T-helper 2 cell treated with Interferon-gamma antibody and Interleukin-4, amounts not matched to agents 5 μg/mL and 100 μg/mL, for 36 hours (primary cell): ENCODE measurements at places on chromosomes 12 and 14.

GRCh38 chr12:114685869-114686268 is 1.9 kb upstream of the TBX3 start:
- no peak overlapping the region for H3K27ac ChIP-seq
- H3K27me3 ChIP-seq: peaks cover 94% of the 10 kb centered on the region
- no peak for DNase-seq
- no peak overlapping the region for H3K4me3 ChIP-seq
- H3K36me3 ChIP-seq: no peaks in the 10 kb centered on the region
- peaks cover 13% of the 10 kb centered on the region for H3K4me1 ChIP-seq

GRCh38 chr14:30290001-30290400 is 269.0 kb upstream of the G2E3 start:
- H3K27ac ChIP-seq: no peak overlapping the region
- no peaks in the 10 kb centered on the region for H3K27me3 ChIP-seq
- no peaks in the 10 kb centered on the region for H3K4me1 ChIP-seq
- no peaks in the 10 kb centered on the region for H3K36me3 ChIP-seq
- no peak overlapping the region for H3K4me3 ChIP-seq

DNA sequence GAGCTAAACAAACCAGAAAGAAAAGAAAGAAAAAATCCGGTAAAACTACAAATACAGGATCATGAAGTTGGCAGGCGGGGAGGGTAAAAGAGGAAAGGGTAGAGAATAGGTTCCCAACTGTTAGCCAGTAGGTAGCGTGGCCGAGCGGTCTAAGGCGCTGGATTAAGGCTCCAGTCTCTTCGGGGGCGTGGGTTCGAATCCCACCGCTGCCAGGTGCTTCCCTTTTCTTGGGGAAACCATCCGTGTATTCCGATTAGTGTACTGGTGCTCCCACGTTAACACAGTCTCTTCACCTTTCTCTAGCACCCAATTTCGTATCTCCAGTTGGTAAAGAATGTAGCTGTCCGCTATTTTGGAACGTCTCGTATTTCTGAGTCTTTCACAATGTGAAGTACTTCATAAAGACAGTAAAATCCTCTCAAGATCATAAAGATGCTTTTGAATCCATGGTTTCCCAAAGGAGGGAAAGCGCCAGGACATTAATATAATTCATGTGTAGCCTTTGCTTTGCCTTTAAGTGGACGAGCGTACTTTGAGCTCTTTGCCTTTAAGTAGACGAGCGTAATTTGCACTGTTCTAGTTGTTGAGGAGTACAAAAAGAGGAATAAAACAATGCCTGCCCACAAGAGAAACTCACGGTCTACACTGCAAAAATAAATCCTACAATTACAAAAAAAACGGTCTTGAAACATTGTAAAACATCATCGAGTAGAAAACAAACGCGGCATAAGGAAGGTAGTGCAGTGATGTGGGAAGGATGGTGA is 19.0 kb upstream of the RNASE12 start:
- peak; percentile 73 for DNase-seq
- H3K4me1 ChIP-seq: peaks cover 11% of the 10 kb centered on the region
- no peaks in the 10 kb centered on the region for H3K27me3 ChIP-seq
- no peak overlapping the region for H3K27ac ChIP-seq

- no peaks in the 10 kb centered on the region for H3K27me3 ChIP-seq
- H3K4me3 ChIP-seq: no peak overlapping the region
- H3K36me3 ChIP-seq: no peaks in the 10 kb centered on the region
- H3K27ac ChIP-seq: no peak overlapping the region
- no peak for DNase-seq
These were observed 58.0 kb upstream of the LRFN5 start for GRCh38 chr14:41548666-41549065.

GRCh38 chr14:28707814-28708213 is 58.8 kb upstream of the FOXG1 start:
- no peaks in the 10 kb centered on the region for H3K4me1 ChIP-seq
- H3K27ac ChIP-seq: no peak overlapping the region
- H3K36me3 ChIP-seq: no peaks in the 10 kb centered on the region
- H3K4me3 ChIP-seq: no peak overlapping the region
- no peak for DNase-seq

DNA sequence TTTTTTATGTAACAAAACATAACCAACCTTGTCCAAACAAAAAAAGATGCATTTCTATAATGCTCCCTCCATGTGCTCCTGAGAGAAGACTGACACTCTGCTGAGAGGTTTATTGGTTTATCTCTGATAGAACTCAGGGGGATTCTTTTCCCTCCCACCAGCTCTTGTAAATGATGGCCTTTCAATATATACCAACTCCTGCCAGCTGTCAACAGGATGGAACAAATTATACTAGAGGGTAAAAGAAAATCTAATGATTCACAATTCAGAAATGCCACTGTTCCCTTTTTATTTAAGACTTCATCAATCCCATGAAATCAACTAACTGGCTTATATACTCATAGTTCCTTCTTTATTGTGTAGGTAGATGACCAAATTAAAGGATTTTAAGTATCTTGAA is 25.4 kb downstream of the PSMC1 start:
- no peak for DNase-seq
- H3K4me1 ChIP-seq: no peaks in the 10 kb centered on the region
- peaks cover 8% of the 10 kb centered on the region for H3K36me3 ChIP-seq
- H3K27ac ChIP-seq: no peak overlapping the region
- H3K4me3 ChIP-seq: no peak overlapping the region

DNA sequence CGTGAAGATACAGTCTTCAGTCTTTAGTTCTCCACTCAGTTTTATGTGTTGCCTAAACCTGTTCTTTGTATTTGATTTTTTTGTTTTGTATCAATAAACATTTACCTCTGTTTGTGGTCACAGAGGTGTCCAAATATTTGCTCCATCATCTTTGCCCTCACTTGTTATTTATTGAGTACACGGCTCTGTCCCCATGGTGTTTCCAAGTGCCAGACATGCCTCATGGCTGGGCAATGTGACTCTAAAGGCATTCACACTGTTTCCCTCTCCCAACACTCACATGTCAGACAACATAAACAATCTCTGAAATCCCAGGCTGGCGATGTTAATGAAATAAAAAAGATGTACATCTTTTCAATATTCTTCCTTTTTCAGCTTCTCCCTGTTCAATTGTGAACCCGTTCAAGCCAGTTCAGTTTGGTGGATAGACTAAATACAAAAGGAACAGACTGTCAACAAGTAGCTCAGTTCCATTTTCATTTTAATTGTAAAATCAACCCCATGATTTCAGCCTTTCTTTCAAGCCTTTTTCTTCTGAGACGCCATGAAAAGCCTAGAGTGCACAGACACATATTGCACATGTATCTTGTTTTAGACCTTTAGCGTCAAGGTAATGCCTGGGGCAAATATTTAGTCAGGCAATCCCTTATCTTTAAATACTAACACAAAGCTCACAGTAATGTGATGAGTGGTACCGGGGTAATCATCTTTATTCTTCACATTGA is 680.7 kb downstream of the GALC start:
- no peak overlapping the region for H3K27ac ChIP-seq
- H3K36me3 ChIP-seq: no peaks in the 10 kb centered on the region
- H3K4me3 ChIP-seq: no peak overlapping the region
- H3K27me3 ChIP-seq: no peaks in the 10 kb centered on the region
- DNase-seq: no peak

- peak overlapping the region; percentile 45 for H3K27ac ChIP-seq
- DNase-seq: no peak
- H3K4me1 ChIP-seq: peaks cover 17% of the 10 kb centered on the region
- peaks cover 3% of the 10 kb centered on the region for H3K36me3 ChIP-seq
These were observed 43.3 kb upstream of the LRRK2 start for GRCh38 chr12:40181490-40181889.

DNA sequence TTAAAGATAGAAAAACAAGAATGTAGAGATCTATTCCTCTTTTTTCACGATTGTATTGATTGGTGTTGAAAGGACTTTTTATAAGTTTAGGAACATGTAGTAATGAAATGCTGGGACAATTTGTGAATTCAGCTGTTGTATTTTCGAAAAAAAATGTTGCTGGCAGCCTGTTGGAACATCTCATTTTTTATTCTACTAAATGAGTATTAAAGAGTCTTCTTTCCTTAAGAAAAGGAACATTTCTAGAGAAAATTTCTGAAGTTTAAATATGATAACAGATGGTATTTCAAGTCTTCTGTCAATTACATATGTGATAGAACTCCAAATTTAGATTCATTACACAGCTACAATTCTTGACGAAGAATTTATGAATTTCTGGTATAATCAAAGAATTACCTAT is 189.6 kb downstream of the TMEM117 start:
- H3K4me1 ChIP-seq: no peaks in the 10 kb centered on the region
- H3K27ac ChIP-seq: no peak overlapping the region
- H3K27me3 ChIP-seq: peaks cover 2% of the 10 kb centered on the region
- no peaks in the 10 kb centered on the region for H3K36me3 ChIP-seq

GRCh38 chr12:83477696-83478095 is 791.0 kb downstream of the TMTC2 start:
- H3K27ac ChIP-seq: no peak overlapping the region
- DNase-seq: no peak
- no peaks in the 10 kb centered on the region for H3K4me1 ChIP-seq
- no peaks in the 10 kb centered on the region for H3K36me3 ChIP-seq
- no peak overlapping the region for H3K4me3 ChIP-seq

DNA sequence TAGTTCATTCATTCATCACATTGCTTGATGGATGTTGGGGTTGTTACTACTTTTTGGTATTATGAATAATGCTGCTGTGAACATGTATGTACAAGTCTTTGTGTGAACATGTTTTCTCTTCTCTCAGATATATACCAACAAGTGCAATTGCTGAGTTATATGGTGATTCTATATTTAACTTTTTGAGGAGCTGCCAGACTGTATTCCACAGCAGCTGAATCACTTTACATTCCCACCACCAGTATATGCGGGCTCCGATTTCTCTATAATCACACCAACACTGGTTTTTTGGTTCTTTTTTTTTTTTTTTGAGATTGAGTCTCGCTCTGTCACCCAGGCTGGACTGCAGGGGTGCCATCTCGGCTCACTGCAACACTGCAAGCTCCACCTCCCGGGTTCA is 22.2 kb upstream of the PLEKHG6 start:
- no peak overlapping the region for H3K4me3 ChIP-seq
- H3K27ac ChIP-seq: no peak overlapping the region
- no peak for DNase-seq
- no peaks in the 10 kb centered on the region for H3K36me3 ChIP-seq
- H3K27me3 ChIP-seq: peaks cover 4% of the 10 kb centered on the region

- H3K36me3 ChIP-seq: no peaks in the 10 kb centered on the region
- H3K27me3 ChIP-seq: peaks cover 35% of the 10 kb centered on the region
- H3K4me1 ChIP-seq: peaks cover 4% of the 10 kb centered on the region
These were observed 207.3 kb upstream of the OR4E1 start for GRCh38 chr14:21880918-21881317.

- DNase-seq: no peak
- no peak overlapping the region for H3K27ac ChIP-seq
- H3K4me1 ChIP-seq: peaks cover 2% of the 10 kb centered on the region
- H3K4me3 ChIP-seq: no peak overlapping the region
These were observed 8.2 kb upstream of the MMP19 start for GRCh38 chr12:55850893-55851292.

DNA sequence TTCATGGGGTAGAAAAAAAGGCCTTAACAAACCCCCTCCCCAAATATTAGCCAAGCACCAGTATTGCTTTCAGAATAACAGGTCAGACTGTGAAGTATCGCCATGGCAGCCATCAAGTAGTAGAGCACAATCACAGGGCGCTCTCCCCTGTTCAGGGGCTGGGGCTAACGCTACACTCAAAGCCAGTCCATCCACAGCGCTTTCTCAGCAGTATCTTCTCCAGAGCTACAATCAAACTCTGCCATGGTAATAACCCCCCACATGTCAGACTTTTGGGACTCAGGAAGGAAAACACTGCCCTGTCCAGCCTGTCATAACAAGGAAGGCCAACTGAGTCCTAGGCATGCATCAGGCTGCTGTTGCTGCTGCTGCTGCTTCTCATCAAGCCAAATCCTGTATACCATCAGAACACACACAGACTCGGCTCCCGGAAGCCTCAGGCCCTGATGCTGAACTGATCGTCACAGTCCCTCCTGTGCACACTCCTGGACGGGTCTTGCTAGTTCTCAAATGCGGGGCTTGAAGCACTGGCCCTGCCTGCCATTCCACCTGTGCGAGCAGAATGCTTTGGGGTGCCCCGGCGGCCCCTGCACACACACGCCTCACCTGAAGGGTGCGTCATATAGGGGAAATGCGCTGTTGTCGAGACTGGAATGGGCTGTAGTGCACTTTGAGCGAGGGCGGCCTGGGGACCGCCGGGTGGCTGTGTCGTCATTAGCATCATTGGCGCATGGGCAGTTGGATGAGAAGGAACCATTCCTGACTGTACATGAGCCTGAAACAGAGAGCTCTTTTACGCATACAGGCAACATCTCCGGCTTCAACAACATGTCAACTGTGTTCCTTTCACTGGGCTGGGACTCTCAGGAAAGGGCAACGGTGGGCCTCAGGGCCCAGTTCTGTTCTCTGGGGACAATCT is 47.6 kb downstream of the SH2B3 start:
- no peak overlapping the region for H3K4me3 ChIP-seq
- peaks cover 38% of the 10 kb centered on the region for H3K4me1 ChIP-seq
- peaks cover 58% of the 10 kb centered on the region for H3K36me3 ChIP-seq
- H3K27ac ChIP-seq: no peak overlapping the region
- H3K27me3 ChIP-seq: no peaks in the 10 kb centered on the region
- no peak for DNase-seq

DNA sequence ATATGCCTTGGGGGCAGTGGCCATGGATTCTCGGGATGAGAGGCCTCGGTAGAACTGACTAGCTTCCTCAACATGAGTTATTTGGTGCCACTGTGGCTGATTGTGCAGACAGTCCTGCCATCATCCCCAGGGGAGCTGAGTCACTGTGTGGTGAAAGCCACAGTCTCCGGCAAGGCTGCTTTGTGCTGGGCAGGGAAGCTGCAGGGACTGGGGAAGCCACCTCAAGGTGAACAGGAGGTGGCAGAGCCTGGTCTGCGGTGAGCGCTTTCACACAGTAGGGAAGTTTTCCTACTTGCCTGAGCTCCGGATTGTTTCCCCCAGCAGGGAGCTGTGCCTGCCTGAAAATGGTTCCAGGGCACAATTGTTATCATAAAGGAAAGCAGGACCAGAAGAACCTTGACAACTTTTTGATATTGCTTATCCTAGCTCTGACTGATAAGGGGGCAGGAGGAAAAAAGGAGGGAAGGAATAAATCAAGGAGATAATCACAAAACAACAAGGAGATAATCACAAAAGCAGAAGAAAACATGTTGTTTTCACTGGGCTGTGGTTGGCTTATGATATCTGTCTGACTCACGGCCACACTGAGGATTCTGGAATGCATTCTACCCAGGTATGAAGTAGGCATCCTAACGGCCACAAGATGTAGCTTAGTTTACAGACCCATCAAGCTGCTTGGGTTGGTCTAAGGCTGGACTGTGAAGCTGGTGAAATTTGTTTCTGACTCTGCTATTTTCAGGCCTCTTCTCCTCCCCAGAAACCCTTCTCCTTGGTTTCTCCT is 32.2 kb upstream of the GNG2 start:
- no peak overlapping the region for H3K4me3 ChIP-seq
- H3K36me3 ChIP-seq: no peaks in the 10 kb centered on the region
- H3K4me1 ChIP-seq: no peaks in the 10 kb centered on the region
- no peaks in the 10 kb centered on the region for H3K27me3 ChIP-seq

GRCh38 chr14:103646189-103646588 is 17.2 kb downstream of the KLC1 start:
- no peaks in the 10 kb centered on the region for H3K27me3 ChIP-seq
- H3K4me3 ChIP-seq: no peak overlapping the region
- H3K4me1 ChIP-seq: peaks cover 3% of the 10 kb centered on the region
- DNase-seq: no peak
- no peak overlapping the region for H3K27ac ChIP-seq
- H3K36me3 ChIP-seq: peaks cover under 1% of the 10 kb centered on the region

- no peak overlapping the region for H3K4me3 ChIP-seq
- DNase-seq: no peak
- no peak overlapping the region for H3K27ac ChIP-seq
- H3K27me3 ChIP-seq: no peaks in the 10 kb centered on the region
- no peaks in the 10 kb centered on the region for H3K4me1 ChIP-seq
These were observed 61.5 kb downstream of the SLC6A12 start for GRCh38 chr12:152440-152839.
